ENCODE measurements at places on chromosomes 11 and 22.

DNA sequence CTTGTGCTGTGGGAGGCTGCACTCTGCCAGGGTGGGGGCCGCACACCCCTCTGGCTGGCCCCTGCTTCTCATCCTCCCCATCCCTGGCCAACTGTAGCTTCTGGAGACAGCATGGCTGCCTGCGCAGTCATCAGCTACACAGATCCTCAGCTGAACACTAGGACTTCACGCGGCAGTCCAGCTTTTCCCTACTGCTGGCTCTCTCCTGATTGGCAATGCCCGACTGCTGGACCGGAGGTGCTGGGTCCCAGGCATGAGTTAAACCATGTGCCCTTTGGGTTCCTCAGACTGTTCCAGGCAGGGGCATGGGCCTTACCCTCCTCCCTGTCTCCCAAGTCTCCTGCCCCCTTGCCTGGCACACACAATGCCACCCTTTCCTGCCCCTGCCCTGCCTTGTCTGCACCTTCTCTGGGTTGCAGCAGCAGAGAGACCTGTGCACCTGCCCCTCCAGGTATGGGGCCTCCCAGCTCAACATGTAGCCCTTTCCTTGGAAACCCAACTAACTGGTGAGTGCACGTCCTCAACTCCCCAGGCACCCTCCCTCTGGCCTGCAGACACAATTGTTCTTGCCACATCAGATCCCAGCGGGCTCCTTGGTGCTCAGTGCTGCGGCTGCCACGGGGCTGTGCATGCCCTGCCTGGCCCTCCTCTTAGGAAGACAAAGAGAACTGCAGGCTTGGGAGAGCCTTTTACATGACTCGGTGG, 1039.2 kb downstream of the TBC1D22A start:
- no peak for DNase-seq

- DNase-seq, result no peak
Observed at GRCh38 chr22:25318081-25318823, 98.8 kb downstream of the CRYBB2 start.

- no peak for DNase-seq
Observed at GRCh38 chr11:43576803-43577521, 103.6 kb upstream of the HSD17B12 start.

DNA sequence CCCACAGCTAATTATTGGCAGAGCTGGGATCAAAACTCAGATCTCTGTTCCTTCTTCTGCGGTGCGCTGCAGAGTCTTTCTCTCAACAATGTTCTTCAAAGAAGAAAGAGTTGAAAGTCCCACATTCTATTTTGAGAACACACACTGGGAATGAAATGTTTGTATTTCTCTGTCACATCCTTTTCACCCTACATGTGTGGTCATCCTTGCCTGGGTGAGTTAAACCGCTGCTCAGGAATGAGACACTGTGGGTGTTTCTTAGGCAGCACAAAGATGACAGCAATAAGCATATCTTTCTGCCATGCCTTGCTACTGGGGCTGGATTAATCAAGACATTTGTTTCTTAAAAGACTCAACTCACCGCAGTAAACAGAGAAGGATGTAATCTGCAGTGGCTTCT, 222.6 kb downstream of the LARGE1 start:
- no peak for DNase-seq

DNA sequence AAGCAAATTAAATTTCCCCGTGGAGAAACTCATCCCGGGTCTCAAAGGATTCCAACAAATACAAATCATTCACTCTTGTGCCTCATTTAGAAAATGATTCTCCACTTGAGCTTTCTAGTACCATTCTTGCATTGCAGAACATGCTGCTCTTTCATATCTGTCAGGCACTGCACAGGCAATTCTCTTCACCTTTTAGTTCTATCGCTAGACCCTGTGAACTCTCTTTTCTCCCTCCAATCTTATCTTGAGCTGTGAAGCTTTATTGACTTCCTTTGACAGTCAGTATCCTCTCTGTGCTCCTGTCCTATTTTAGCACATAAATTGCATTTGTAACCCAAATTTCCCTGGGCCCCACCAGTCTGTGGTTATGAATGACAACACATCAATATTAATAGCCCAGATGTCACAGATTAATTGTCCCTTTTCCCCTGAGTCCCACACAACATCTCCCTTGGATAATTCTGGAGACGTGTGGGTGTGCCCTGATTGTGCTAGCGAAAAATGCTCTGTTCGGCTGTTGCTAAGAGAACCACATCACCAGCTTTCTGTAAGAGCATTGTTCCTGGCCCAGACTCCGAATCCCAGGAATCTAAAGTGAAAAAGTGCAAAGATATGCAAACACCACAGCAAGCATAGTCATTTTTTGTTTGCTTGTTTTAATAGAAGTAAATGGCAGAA, 22.4 kb upstream of the SC5D start:
- no peak for DNase-seq

DNA sequence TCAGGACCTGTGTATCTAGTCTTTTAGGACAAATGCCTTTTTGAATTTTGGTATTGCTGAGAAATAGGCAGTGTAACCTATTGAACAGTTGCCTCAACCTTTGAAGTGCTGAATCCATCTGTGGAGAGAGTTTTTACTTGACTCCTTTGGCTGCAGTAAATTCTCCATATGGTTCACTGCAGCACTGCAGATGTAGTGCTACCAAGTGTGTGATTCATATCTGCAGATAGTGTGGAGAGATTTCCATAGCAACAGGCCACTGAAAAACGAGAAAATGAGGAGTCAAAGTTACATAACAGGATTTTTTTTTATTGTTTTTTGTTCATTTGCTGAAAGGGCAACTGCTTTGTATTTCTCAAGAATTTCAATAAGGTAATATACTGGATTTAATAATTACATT, 356.1 kb downstream of the RAB38 start:
- no peak for DNase-seq

Data from hematopoietic multipotent progenitor cell (in vitro differentiated cells).